Caki2 (cell line): ENCODE measurements at places on chromosomes 6 and 20. TPM values are rescaled to one million over a fixed set of nuclear protein-coding genes. Genes with fewer than 3 reads are reported as not detected.

DNA sequence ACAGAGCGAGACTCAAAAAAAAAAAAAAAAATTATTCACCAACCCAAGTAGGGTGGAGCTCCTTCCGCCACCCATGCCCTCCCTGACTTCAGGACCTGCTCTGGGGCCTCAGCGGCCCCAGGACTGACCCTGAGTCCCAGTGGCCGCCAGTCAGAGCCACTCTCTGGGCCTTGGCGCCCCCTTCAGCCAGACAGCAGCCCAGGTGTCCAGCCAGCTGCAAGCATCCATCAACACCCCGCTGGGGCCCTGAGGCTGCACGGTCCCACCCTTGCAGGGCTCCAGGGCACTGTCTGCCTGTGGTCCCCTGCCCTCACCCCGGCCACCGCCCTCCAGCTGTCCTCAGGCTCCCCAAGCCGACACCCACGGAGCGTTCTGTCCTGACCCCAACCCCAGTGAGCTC, 11.4 kb upstream of the KCNQ2 start:
- DNase-seq: peak; percentile 31

- DNase-seq: no peak
Observed at GRCh38 chr6:100920028-100920605, 39.0 kb upstream of the ASCC3 start.

DNA sequence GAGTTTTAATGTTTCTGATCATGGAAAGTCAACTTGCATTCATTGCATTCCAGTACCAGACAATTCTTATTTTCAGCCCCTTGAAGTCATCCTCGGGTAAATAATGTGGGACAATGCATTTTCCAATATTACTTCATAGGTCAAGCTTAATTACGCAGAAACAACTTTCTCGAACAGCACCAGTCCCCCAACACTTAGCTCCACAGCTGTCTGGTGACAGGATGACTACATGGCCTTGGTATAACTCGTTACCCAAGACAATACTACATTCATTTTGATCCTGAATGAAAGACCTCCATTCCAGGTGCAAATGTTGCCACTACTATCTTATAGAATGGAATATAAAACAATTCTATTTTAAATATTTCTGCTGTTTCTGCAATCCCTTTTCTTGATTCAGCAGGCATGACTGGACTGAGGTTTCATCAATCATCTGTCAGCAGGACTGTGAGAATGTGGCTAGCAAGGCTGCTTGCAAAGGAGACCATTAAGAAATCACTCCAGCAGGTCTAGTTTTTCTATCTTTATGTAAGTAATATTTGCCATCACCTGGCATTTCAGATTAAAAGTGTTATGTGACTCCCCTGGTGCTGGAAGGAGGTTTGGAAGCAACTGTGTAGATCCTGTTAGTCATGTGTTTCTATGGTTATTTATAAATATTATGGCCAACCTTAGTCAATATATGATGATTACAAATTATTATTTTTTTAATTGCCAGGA, 147.9 kb downstream of the HAO1 start:
- DNase-seq: no peak

GRCh38 chr20:13291157-13291556, 70.1 kb downstream of the ISM1 start:
- DNase-seq: no peak

DNA sequence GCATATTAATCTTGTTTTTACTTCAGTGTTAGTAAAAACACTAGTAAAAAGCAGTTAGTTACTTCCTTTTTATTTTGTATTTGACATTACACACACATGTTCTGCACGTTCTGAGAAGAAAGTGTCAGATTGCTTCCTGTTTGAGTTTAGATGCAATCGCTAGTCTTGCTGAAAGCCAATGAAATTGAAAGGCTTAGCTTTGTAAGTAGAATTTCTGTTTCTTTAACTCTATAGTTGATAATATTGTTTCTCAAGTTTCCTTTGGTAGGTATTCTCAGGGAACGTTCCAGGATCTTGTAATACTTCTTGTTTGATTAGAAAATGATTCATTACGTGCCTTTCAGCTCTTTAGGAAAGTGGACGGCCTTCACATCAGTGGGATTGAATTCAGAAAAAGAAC, 55.0 kb downstream of the CDKAL1 start:
- no peak for DNase-seq

- DNase-seq: no peak
Observed at GRCh38 chr6:13431059-13431656, 56.2 kb downstream of the GFOD1 start.

- DNase-seq: no peak
Observed at GRCh38 chr20:17688965-17689364, 6.9 kb upstream of the RRBP1 start.

GRCh38 chr6:63493557-63493956, 78.7 kb upstream of the LOC128125822 start:
- no peak for DNase-seq

GRCh38 chr6:87244380-87244779, 78.0 kb upstream of the SMIM8 start:
- DNase-seq: no peak

LZTS3 gene
- 1.9 and 4.6 TPM in 2 replicates for total RNA-seq

RCAN2 gene
- total RNA-seq: 1.8 TPM in 1 of 2 replicates, not detected in the other

DNA sequence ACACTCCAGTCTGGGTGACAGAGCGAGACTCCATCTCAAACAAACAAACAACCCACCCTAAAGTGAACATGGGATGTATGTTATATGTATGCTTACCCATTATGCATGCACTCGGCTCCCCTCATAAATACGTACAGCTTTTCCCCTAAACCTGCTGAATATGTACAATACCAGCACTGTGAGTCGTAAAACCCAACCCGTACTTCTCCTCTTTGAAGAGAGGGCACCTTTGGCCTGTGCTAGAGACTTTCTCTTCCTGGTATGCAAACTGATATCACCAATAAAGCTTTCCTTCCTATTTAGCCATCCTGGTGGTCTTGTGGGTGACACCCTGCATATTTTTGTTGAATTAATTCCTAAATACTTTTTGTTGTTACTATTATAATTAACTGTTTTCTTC, 51.3 kb downstream of the VSTM2L start:
- no peak for DNase-seq

DNA sequence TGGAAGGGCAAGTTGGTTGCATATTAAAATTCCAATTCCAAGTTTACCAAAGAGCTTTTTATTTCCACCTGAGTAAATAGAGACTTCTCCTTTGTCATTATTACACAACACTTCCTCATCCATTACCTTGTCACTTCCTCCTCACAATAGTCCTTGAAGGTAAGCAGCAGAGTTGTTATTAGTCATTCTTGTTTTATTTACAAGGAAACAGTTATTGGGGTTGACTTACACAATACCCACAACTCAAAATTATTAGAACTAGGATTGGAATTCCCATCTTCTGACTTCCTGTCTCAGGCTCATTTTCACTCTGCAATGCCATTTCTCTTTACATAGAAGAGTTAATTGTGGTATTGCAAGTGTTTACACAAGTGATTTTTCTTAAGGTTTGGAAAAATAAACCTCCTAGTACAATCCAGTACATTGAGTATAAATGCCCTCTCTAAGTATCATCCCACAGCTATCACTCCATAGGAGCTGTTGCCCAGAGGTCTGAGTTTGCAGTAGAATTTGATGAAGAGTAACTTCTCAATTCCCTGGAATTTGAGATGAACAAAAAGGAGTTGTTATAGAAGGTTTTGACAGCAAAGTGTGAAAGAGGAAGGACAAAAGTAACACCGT, 28.9 kb upstream of the MTRF1L start:
- DNase-seq: peak; percentile 16

- no peak for DNase-seq
Observed at GRCh38 chr6:113805811-113806495, 51.2 kb upstream of the MARCKS start.

DNA sequence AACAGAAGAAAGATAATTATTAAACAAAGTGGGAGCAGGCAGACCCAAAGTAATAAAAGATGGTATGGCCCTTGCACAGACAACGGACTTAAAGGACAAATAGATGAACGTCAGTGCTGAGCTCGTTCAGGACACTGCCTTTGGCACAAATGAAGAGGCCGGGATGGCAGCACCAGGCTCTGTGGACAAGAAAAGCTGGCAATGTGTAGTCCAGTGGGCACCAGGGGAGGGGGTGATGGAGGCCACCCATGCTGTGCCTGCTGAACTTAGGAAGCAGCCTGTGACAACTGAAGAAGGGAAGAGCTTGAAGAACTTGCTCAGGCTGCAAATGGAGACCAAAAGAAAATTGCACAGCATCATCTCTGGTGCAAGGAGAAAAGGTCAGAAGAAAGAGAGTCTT, 131.0 kb downstream of the ANKRD60 start:
- no peak for DNase-seq

- DNase-seq: no peak
Observed at GRCh38 chr6:467671-468082, 76.1 kb downstream of the IRF4 start.

GGTLC1 gene
- not detected in 2 replicates for total RNA-seq

- no peak for DNase-seq
Observed at GRCh38 chr20:14691994-14692393, 354.6 kb upstream of the FLRT3 start.

GRCh38 chr20:12467758-12468157, 541.0 kb upstream of the SPTLC3 start:
- DNase-seq: no peak

- DNase-seq: no peak
Observed at GRCh38 chr6:6332811-6333244, 12.4 kb upstream of the F13A1 start.

GRCh38 chr20:57301026-57301425, 28.6 kb upstream of the SPO11 start:
- DNase-seq: no peak

GRCh38 chr6:19880066-19880465, 42.9 kb downstream of the ID4 start:
- DNase-seq: no peak

- no peak for DNase-seq
Observed at GRCh38 chr6:55964136-55964535, 88.7 kb upstream of the BMP5 start.

PI16 gene
- not detected in 2 replicates for total RNA-seq

UNC93A gene
- total RNA-seq: not detected in 2 replicates

GRCh38 chr6:92568541-92568940, 850.8 kb downstream of the EPHA7 start:
- DNase-seq: no peak

PROKR2 gene
- total RNA-seq: not detected in 2 replicates

ZBTB12 gene
- total RNA-seq: 5.5 and 9.3 TPM in 2 replicates

DNA sequence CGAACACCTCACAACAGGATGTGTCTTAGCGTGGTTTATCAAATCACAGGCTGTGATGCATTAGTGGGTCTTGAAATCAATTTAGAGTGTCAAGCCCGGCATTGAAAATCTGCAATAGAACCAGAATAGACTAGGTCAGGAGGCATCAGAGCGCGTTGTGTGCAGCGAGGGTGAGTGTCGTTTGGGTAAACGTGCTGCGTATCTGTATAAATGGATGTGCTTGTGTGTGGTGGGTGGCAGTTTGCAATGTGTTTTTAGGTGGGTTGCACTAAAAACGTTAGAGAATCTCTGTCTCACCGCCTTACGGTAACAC, 121.0 kb upstream of the SULF2 start:
- no peak for DNase-seq

MLN gene
- total RNA-seq: not detected in 2 replicates

DNA sequence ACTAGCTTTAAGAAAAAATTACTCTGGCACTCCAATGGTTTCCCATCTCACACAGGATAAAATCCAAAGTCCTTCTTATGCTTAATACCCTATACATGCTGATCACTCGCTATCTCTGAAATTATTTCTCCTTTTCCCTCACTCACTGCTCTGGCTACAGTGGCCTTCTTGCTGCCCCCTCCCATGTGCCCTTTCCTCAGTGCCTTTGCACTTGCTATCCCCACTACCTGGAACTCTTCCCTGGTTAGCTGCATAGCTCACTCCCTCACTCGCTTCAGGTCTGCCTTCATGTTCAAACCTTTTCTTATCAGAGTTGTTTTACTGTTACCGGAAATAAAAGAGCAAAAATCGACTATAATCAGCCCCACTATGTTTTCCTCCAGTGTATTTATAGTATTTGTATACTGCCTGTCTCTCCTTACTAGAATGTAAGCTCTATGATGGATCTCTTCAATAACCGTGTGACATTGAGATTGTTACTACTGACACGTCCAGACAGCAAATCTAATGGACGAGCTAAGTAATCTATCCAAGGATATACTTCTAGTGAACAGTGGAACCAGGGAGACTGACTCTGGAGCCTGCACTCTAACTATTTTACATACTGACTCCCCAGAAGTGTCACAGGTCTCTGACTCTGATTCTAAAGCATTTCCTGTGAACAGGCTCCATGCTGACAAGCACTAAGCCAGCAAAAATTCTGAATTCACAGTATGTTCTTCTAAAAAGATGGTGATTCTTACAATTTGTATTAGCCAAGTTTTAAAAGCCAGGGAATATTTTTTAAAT, 25.1 kb downstream of the FKBP5 start:
- DNase-seq: no peak

PTP4A1 gene
- 6.5 and 38.1 TPM in 2 replicates for total RNA-seq

GRCh38 chr6:125528621-125529041, 220.8 kb upstream of the HEY2 start:
- no peak for DNase-seq

DNA sequence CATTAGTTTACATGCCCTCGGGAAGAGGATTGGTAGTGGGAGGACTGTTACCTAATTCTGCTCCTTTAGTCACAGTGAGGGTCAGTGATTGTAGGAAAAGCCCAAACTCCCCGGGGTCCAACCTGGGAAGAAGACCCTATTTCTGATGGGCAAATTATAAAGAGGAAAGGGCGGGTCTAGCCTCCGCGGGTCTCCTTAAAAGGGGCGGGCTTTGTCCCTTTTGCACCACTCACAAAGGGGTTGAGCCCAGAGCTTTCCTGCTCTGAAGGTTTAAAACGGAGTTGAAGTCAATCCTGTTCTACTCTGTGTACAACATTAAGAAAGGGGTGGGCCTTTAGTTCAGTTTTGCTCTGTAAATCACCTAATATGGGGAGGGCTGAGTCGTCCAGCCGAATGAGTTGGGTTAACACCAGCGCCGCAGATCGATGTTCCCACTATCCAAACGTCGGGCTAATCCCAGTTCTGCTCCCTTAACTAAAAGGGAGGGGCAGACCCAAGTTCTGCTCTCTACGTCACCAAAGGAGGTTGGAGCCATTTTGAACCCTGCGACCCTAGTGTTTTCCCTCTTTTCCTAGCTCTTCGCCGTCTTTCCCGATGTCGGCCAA, 920 bp upstream of the RNF5 start:
- peak; percentile 76 for DNase-seq
